GM12891 (cell line): ENCODE measurements at places on chromosomes 1 and 21.

DNA sequence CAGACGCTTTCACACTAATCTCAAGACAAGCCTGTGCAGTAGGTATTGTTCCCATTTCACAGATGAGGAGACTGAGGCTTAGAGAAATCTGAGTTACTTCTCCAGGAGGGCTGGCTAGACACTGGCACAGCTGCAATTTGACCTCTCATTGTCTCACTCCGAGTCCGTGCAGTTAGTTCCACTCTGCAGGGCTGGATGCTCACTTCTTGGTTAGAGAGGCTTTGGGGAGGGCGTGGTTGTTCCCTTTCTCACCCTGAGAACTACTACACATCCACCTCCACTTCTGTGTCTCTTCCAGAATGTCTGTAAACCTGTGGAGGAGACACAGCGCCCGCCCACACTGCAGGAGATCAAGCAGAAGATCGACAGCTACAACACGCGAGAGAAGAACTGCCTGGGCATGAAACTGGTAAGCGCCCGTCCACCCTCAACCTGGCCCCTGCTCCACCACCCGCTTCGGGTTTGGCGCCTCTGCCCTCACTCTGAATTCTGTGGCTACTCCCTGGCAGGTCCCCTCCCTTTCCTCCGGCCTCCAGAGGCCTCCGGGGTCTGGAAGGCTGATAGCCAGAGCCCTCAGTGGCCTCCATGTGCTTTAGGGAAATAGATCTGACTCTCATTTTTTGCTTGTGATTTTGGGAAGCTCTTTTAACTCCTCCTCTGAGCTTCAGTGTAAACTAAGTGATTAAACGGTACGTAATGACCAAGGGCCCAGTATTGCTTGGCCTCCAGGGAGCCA is 29.1 kb downstream of the EIF2D start:
- DNase-seq, result no peak

DNA sequence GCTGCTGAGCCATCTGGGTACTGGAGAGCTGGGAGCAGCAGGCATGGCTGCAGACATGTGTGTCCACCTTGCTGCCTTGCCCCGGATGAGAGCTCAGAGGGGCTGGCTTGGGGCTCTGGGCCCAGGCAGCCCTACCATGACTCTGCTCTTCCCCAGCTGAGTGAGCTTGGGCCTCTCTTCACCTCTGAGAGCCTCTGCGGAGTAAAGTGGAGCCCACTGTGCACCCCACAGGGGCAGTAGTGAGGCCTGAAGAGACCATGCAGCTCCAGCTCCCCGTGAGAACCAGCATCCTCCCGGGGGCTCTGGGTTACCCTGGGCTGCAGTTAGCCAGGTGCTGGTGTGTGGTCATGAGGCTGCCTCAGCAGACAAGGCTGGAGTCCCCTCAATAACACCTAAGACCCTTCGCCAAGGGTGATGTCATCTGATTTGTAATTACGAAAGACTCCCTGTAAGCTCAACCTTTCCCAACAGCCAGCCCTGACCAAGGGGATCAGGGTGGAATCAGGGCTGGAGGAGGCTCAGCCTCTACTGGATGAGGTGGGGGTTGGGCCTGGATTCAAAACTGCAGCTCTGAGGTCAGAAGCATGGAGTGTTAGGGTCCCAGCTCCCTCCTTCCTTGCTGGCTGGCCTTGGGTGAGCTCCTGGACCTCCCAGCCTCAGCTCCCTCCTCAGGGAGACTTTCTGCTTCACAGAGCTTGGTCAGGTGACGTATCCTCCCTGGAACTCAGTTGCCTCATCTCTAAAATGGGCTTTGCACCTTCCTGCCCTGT is 308.0 kb downstream of the MATN1 start:
- DNase-seq, result no peak

GRCh38 chr1:27589841-27590426 is 14.0 kb downstream of the AHDC1 start:
- no peak for DNase-seq

GRCh38 chr1:96361271-96361856 is 360.2 kb upstream of the PTBP2 start:
- no peak for DNase-seq

DNA sequence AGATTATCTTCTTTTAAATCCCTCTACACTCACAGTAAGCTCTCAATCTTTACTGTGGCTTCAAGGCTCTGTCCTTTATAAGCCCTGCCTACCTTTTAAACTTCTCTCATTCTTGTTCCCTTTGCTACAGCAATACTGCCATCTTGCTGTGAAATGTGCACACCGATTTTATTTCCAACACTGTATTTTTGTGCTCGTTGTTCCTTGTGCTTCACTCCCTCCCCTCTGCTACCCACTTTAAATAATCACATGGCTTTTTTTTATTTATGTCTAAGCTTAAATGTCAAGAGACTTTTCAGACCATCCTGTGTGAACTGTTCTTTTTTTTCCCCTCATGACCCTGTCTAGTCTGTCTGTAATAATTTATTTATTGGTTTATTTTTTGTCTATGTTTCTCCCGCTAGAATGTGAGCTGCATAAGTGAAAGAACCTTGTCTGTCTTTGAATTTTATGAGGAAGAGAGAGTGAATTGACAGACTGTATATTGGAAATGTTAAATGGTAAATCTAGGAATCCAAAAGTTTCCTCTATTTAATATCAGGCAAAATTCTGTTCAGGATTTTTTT is 45.7 kb downstream of the ABCD3 start:
- no peak for DNase-seq

- DNase-seq, result no peak
Measured at GRCh38 chr1:204478921-204479320, 15.7 kb downstream of the PIK3C2B start.

GRCh38 chr1:29260531-29260930 is 24.2 kb downstream of the PTPRU start:
- no peak for DNase-seq

DNA sequence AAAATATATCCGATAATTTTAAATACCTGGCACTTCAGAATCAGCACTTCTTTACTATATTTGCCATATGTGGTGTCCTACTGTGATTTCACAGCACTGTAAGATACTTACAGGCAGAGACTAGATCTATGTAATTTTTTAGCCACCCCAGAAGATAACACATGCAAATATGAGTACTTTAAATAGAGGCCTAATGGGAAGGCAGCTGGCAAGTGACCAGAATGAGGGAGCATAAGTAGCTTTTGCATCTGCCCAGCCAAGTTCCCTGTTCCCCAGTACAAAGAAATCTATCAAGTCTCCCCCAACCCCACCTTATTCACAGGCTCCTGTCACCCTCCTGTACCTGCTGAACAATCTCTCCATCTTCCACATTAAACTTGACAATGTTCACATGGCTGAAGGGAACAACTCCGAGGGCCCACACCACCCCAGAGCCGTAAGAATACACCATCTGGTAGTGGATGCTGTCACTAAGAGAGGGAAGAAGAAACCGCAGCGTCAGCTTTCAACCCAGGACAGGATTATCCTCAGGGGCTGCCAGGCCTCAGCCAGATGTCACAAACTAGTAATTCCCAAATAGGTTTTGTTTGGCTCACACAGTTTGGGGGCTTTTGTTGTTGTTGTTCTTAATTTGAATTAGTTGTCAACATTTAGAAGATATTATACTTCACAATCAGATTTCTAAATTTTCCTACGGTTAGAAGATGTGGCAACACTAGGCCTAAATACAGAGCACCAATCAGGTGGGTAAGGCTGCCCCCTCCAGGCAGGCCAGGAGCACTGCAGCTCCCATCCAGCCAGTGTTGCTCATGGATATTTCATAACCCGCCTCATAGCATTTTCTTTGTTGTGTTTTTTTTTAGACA is 10.4 kb downstream of the EMC1 start:
- DNase-seq, result peak; percentile 55

- DNase-seq, result peak; percentile 69
Measured at GRCh38 chr1:228378090-228378872, 28.4 kb downstream of the TRIM11 start.

DNA sequence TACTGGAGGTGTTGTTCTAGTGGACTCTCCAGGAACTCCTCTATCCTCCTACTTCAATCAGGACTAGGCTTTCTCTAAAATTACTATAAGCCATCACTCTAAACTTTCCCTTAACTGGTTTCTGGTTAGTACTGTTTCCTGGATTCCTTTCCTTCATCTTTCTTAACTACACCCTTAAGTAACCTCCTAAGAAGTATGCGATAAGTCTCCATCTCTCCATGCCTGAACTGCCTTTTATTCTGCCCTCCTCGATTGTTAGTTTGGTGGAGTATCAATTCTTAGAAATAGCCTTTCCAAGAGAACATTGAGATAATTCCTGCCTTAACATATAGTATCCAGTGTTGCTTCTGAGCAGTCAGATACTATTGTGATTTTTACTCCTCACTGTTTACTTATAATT is 162.9 kb upstream of the PDE4B start:
- no peak for DNase-seq

DNA sequence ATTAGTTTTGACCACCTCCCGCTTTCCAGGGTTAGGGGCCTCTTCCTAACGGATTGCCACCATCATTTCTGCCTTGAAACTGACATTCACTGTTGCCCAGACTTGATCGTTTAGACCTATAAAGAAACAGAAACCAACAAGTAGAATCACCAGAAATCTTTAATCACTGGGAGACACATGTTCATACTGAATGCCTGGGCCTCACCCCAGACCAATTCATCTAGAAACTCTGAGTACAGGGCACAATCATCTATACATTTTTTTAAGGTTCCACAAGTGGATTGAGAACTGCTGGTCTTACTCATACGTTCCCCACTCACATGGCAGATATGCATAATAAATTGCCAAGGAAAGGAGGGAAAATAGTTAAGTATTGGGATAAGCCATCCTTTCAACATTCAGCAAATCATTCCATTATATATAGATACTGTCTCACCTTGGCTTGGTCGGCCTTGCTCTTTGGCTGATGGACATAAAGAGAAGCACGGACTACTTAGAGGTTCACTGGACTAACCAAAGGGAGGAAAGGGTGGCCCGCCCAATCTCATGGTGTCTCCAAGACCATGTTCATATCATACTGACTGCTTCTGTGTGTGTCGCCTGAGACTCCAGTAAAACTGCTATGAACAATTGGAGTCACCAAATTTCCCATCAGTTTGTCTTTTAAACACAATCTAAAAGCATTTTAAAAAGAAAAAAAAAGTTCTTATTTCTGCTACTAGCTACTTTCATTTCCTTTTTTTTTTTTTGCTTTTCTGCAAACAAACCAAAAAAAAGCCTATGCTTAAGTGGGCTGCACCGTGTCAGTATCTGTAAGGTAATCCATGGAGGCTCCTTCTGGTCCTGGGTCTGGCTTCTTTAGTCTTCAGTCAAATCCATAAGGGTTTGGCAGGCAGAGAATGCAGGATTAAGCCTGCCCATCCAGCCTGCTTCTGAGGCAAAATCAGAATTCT is 9.4 kb upstream of the TARBP1 start:
- DNase-seq, result no peak

DNA sequence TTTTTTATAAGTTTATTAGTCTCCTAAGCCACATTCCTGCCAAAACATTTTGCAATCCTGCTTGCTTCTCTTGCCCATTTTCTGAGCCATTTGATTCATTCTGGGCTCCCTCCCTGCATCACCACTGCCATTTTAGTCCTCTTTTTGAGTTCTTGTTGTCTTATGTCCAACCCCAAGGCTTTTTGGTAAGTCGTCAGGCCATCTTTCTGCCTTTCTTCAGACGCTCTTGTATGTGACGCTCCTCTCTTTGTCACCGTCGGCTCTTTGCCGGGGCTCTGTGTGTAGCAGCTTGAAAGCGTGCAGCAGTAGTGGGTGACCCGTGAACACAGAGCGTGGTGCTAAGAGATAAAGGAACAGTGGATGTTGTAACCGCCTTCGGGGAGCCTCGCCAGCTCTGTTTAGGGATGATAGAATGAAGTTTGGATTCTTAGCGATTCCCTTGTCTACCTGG is 14.6 kb downstream of the HUNK start:
- DNase-seq, result no peak

GRCh38 chr1:223837206-223837605 is 8.5 kb downstream of the TP53BP2 start:
- DNase-seq, result no peak

GRCh38 chr1:174913225-174913903 is 86.4 kb upstream of the CACYBP start:
- DNase-seq, result no peak

DNA sequence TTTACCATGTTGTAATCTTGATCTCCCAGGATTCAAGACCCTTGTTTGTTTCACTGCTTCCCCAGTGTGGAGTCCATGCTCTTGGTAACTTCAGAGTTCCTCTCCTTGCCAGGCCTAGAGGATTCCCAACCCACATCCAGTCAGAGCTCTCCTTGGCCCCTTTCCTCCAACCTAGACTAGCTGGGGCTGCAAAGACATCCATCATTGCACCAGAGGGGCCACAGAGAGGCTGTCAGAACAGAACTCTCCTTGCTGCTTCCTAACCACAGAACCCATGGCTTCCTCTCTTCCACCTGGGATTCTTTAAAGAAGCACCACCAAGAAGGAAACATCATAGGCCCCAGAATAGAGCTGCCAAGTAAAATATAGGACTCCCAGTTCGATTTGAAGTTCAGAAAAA is 81.0 kb downstream of the HMGB4 start:
- no peak for DNase-seq

DNA sequence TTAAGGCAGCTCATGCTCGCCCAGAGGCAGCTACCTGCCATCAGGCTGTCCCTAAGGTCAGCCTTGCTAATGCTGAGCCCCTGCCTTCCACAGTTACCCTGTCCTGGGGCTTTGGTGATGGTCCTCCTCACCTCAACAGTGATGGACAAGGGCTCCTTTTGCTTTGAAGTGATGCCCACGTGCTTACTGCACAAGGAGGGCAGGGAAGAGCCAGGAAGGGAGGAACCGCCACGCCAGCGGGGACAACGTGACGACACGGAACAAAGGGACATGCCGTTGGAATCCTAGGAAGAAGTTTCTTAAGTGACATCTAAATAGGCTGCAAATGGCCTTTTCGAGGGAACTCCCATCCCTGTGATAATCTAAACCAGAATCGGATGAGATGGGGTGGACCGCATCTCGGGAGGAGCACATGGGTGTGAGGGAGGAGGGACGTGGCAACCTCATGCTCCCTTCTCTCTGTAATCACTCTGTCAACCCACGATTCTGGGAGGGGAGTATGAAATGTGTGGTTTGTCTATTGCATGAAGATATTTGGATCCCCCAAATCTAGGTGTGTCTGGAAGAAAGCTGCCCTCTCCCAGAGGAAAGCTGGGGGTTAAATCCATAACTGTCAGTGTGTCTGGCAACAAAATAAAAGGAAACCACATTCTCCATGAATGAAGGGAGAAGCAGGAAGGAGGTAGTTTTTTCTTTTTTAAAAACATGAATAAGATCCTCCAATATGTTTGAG is 110.9 kb upstream of the IRF2BP2 start:
- DNase-seq, result no peak

DNA sequence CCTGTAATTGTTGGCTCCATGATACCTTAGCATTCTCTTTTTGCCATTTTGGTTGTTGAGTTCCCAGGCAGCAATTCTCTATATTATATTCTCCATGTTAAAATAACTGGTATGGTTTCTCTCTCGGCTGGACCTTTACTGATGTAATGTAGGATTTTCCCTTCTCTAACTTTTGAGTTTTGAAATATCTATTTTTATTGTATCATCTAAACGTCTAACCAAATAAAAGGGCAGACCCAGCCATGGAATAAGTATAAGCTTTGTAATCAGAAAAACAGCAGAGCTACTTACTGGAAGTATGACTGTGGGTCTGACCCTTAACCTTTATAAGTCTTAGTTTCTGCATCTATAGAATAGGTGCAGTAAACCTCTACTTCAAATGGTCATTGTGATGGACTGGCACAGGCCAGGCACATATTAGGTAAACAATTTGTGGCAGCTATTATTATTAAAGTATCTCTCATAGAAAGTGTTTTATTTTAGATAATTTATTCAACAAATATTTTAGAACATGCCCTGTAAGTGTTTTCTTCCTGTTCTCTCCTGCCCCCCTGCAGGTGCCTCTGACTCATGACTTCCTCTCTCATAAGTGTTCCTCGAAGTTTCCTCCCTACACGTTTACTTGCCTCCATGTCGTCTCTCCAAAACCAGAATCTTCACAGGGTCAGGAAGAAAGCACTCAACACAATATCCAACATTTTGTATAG is 224.9 kb upstream of the FGGY start:
- DNase-seq, result no peak
